SIG-M5 (cell line): ENCODE measurements at places on chromosomes 1 and 21.

GRCh38 chr1:162857850-162858249 lies 3.1 kb downstream of the CCDC190 start:
- no peak for DNase-seq

GRCh38 chr1:86699186-86699585 lies 5.2 kb upstream of the SH3GLB1 start:
- DNase-seq = no peak

DNA sequence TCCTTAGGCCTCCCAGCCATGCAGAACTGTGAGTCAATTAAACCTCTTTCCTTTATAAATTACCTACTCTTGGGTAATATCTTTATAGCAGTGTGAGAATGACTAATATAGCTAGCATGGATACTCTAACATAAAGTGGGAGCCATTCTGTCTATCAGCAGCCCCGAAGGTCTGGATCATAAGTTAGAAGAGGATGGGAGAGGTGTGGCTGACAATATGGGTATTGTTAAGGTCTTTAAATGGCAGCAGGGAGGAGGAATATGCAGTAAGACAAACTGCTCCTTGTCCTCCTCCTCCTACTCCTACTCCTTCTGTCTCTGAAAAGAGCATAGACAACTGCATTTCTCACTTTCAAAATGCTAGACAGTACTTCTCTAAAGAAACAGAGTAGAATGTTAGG lies 214.0 kb upstream of the C1orf87 start:
- no peak for DNase-seq

DNA sequence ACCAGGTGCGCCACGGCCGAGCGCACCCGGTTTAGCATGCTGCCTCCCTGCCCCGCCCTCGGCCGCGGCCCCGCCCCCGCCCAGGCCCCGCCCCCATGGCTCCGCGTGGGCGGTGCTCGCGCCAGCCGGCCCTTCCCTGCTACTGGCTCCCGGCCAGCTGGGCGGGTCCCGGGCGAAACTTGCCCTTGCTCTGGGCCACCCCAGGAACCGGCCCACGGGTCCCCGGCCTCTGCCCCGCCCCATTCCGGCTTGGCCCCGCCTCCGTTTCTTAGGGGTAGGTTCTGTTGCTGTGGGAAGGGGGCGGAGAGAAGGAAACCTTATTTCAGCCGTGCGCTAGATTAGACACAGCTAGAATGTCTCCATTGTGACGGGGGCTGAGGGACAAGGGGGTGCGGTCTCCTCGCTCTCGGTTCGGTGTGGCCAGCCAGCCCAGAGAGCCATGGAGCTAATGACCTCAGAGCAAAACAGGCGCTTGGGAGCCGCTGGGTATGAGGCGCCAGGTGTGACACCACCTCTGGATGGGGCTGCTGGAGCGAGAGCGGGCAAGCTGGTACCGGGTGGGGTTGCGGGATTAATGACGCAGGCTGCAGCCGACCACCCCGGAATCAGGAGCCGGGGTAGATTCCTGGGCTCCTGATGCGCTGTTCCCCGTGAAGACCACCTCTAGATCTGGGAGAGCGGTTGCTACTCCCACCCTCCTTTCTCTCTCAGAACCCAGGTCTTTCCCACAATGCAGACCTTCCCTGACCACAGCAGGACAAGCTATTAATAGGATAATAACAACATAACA lies at the start of gene PPM1J:
Gene PPM1J, minus strand, starts transcription at position 69 of the 790 bp plus-strand sequence. Its CDS starts 31 bp downstream, at position 38.
- DNase-seq = peak; percentile 74
